ENCODE measurements at places on chromosomes 4 and X. TPM values are rescaled to one million over a fixed set of nuclear protein-coding genes. Genes with fewer than 3 reads are reported as not detected.

DNA sequence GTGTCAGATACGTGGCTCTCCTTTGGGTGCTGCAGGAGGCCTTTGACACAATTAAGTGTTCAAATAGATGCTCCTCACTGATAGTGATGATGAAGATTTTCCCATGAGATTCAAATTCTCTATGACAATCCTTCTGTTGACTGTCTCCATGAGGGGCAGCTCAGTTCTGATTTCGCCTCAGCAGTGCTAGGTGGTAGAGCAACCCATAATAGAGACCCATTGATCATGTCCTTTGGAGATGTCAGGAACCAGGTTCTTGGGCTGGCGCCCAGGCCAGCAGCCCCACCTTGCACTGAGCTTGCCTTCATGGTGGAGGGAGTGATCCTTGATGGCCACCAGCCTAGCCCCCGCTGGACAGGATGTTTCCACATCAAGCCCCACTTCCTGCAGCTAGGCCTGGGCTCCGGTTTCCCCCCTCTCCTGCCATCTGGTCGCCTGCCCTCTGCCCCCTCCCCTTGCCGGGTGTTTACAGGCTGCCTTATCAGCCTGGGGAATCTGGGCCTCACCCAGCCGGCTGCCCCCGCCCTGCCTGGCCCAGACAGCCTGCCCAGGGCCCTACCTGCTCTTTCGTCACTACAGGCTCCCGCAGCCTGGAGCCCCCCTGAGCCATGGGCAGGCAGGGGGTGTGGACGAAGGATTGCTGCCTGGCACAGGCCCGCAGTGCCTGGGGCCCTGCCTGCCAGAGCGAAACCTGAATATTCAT, 12.6 kb downstream of the ELF4 start:
- no peak for DNase-seq

Gene MMRN1
- total RNA-seq = 2.5 TPM

Gene DCX
- 0.19 TPM for total RNA-seq

- peak; percentile 73 for DNase-seq
Measured at GRCh38 chr4:184355111-184355604, 119.2 kb downstream of the IRF2 start.

- no peak for DNase-seq
Measured at GRCh38 chr4:183968931-183969330, 63.8 kb downstream of the STOX2 start.

Gene FAAH2
- total RNA-seq = 0.19 TPM

GRCh38 chr4:110289601-110290100, 91.2 kb upstream of the ELOVL6 start:
- DNase-seq = no peak

Gene ADGRL3
- 15.3 TPM for total RNA-seq

DNA sequence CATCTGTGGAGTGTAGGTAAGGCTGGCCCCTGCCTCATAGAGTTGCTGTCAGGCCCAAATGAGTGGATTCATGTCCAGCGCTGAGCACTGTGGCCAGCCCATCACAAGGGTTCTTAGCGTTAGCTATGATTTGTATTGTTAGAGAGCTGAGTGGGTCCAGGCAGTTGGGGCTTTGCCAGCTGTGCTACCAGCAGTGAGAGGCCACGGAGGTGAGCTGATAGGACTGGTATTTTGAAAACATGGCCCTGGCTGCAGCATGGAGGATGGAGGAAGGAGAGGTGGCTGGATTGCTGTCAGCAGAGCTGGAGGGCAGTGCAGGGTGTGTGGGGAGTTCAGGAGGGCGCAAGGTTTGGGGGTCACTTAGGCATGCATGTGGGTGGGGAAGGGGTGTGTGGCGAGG, 69.8 kb downstream of the PSAPL1 start:
- no peak for DNase-seq

GRCh38 chrX:9983441-9983840, 16.3 kb downstream of the CLDN34 start:
- no peak for DNase-seq

DNA sequence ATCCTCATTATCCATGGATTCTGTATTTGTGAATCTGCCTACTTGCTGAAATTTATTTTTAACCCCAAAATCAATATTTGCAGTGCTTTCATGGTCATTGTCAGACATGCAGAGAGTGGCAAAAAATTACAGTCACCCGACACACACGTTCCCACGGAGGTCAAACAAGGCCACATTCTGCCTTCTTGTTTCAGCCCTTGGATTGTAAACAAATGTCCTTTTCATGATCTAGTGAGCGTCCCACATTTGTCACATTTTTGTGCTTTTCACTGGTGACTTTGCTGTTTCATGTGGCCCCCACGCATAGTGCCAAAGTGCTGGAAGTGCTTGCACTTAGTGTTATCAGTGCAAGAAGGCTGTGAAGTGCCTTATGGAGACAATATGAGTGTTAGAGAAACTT, 45.0 kb downstream of the SOD3 start:
- DNase-seq = no peak

GRCh38 chr4:3658530-3658913, 107.7 kb upstream of the ADRA2C start:
- no peak for DNase-seq

GRCh38 chr4:80362578-80363181, 27.1 kb downstream of the CFAP299 start:
- DNase-seq = no peak

DNA sequence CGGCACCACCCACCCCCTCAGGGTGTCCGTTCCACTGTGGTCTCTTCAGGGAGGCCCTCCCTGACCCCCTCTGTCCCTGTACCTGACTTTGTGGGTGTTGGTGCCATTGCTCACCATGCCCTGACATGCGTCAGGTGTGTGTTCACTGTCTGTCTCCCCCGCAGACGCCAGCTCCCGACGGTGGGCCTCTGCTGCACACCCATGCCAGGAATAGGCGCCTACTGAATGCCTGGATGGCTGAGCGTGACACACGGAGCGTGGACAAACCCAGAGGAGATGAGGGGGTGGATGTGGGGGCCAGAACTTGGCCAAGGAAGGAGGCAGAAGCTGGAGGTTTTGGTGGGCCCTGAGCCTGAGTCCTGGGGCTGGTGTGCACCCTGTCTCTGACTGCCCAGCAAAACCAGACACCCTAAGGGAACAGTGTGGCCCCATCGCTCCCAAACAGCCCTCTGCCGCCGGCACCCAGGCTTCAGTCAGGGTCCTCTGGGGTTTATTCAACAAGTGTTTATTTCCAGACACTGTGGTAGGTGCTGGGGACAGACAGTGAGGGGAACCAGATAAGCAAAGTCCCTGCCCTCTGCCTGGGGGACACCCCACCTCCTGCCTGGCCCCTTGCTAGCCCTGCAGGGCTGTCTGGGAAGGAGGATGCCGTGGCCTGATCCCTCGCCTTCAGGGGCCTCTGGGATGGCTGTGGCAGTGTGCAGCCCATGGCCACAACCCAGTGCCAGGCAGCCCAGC, 76.9 kb downstream of the WFS1 start:
- DNase-seq = no peak

Gene DCAF12L1
- total RNA-seq = not detected

Gene CXCL11
- 0.32 TPM for total RNA-seq

- no peak for DNase-seq
Measured at GRCh38 chrX:23904096-23904495, 3.6 kb downstream of the APOO start.
